ENCODE measurements at places on chromosomes 6 and 20.

- DNase-seq: peak; percentile 17
Measured at GRCh38 chr20:48999890-49000870, 45.9 kb upstream of the CSE1L start.

- no peak for DNase-seq
Measured at GRCh38 chr6:53680489-53680888, 14.9 kb upstream of the KLHL31 start.

DNA sequence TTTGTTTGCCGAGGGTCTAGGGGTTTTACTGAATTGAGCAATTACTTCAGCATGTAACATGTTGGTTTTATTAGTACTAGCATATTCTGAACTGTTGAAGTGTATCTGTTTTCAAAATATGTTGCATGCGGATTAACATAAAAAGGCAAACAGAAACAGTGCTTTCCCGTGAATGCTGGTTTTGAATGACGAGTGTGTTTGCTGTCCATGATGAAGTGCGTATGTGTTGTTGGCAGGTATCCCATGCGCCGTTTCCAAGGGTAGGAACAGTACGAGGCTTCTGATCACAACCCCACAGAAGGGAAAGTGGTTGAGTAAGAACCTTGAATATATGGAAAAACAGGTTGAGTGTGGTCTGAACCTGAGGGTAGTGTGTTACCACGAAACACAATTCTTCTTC, 232.9 kb downstream of the SAMD5 start:
- no peak for DNase-seq

- no peak for DNase-seq
Measured at GRCh38 chr20:45266977-45267376, 12.6 kb upstream of the SLPI start.

DNA sequence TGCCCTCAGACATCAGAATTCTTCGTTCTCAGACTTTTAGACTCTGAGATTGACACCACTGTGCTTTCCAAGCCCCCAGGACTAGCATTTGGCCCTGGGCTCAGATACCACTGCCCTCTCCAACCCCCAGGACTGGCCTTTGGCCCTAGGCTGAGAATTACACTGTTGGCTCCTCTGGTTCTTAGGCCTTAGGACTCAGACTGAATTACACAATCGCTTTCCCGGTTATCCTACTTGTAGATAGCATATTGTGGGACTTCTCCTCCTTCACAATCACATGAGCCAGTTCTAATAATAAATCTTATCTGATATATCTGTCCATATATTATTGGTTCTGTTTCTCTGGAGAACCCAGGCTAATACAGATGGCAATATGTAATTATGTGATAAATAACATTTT, 1725.5 kb downstream of the GRIK2 start:
- DNase-seq: no peak

DNA sequence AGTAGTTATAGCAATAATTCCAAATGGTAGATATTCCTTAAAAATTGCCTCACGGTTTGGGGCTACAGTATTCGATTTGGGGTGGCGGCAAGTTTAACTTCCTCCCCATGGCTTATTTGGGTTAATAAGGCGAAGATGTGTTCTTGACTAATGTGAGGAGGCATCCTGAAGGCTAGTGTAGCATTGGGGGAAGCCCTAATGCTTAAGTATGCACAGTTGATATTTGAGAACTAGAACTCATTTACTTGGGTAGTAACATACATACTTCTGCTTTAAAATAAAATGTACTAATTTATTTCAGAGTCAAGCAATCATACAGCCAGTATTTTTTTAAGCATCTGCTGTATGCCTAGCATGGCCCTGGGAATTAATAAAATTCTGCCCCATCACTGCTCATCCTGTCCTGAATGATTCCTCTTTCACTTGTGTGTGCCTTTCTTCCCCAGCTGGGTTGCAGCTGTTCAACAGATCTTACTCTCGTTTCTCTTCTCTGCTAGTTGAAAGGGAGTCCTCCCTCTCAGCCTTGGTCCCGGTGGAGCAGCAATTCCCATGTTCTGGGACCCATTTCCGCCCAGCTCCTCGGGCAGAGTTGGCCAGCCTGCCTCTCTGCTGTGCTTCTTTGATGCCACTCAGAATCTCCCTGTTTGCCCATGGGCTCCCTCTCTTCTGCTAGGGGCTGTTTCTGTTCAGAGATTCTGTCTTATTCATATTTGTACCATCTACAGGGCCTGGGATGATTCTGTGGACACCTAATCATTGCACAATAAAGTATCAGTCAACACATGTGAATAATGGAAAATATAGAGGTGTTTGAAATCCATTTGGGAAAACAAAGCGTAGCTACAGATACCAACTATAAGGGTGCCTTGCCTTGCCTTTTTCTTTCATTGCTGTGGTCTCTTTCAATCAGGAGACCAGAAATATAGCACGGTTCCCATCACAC, 104.8 kb downstream of the ARID1B start:
- no peak for DNase-seq

- peak; percentile 97 for DNase-seq
Measured at GRCh38 chr6:54717849-54718455, 128.6 kb upstream of the FAM83B start.

- no peak for DNase-seq
Measured at GRCh38 chr6:71043902-71044301, 87.0 kb upstream of the B3GAT2 start.

DNA sequence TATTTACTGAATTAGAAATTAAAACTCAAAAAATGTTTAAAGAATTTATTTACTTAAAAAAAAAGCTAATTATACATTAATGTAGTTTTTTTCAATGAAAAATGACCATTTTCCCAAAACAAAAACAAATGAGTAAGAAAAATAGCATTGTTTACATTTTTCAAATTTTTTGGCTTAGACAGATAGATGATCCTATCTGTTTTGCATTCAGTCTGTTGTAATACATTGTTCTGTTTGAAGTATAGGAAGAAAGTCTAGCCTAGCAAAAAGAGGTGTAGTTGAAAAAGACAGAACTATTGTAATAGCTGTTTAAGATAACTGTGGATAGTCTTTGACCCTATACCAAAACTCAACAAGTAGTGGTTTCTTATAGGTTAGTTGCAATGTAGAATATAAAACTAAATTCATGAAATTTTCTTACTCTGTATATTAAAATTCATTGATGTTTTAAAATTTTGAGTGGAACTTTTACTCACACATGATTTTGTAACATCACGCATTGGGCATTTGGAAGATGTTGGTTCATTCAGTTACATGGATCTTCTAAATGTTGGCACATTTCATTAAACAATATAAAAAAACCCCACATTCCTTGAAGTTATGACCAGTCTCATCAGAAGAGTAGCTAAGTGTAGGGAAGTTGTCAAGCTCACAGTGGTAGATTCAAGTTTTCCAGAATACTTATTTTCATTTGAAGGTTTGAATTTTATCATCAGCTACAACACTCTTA, 62.0 kb downstream of the KCNS1 start:
- no peak for DNase-seq

DNA sequence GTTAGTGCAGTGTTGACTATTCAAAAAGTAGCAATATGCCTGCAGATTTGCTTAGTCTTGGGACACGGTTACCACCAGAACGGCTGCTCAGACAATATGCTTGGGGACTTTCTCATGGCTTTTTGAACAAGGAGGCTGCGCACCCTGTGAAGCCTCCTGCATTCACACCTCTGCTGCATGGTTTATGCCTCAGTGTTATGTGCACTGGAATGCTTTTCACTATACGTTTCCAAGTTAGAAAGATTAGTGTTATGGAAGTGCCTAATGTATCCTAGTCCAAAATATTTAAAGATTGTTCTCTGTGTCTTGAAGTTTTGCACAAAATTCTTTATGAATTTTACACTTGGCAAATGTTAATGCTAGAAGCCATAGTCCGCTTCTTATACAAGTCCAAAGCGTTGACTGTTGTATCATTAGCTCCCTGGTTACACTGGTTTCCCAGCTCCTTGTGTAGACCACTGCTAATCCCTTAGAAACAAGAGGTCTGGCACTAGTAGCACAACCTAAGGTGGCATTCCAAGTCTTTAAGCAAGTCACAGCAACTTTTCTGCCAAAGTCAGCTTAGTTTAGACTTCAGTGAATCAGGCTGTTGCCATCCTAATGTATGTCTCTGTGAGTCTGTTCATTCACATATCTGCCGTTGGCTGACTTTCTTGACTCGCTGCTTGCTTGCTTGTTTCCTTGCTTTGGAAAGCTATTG, 26.3 kb upstream of the SLC22A1 start:
- no peak for DNase-seq

DNA sequence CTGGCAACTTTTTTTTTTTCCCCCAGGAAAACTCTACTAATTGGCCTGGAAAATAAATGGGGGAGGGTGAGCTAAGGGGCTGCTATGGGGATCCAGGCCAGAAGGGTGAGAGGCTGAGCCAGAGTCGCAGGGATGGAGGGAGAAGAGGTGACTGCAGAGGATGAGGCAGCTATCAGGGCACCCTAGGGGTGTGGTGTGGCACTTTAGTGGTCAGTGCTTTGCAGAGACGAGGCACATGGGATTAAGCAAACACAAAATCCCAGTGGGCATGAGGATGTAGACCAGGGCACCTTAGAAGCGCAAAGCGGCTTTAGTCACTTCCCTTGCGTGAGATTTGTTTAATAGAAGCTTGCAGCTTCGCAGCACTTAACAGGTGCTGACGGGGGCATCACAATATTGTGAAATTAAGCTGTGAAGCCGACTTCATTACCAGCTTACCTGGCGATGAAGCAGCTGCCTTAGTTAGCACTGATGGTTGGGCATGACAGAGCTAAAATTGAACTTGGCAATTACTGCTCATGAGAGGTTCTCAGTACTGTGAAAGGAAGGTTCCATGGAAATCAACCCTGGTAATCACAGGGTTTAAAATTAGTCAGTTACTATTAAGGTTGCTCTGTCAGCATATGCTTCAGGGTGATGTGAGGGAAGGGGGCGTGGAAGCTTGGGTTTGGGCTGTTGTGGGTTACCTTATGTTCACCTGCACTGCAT, 26.0 kb downstream of the TOX2 start:
- DNase-seq: no peak

- DNase-seq: peak; percentile 90
Measured at GRCh38 chr20:19934792-19935491, 82.2 kb upstream of the NAA20 start.

GRCh38 chr6:9295644-9296043, 860.3 kb upstream of the SLC35B3 start:
- no peak for DNase-seq

GRCh38 chr6:14816116-14816859, 429.6 kb upstream of the JARID2 start:
- no peak for DNase-seq

- no peak for DNase-seq
Measured at GRCh38 chr20:47440857-47441773, 60.6 kb upstream of the NCOA3 start.

DNA sequence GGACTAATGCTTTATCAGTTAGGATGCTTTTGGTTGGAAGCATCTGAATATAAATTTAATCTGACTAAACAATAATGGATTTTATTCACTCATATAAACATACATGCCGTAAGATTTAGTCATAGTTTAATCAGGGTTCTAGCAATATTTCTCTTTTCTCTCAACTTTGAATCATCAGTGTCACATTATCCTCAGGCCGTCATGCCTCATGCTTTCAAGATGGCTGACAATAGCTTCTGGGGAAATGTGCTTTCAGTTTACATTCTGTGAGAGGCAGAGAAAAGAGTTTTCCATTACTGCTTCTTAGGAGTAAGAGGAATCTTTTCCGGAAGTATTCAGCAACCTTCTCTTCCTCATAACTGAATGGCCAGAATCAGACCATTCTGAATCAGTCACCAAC, 162.2 kb downstream of the GJA1 start:
- DNase-seq: no peak

DNA sequence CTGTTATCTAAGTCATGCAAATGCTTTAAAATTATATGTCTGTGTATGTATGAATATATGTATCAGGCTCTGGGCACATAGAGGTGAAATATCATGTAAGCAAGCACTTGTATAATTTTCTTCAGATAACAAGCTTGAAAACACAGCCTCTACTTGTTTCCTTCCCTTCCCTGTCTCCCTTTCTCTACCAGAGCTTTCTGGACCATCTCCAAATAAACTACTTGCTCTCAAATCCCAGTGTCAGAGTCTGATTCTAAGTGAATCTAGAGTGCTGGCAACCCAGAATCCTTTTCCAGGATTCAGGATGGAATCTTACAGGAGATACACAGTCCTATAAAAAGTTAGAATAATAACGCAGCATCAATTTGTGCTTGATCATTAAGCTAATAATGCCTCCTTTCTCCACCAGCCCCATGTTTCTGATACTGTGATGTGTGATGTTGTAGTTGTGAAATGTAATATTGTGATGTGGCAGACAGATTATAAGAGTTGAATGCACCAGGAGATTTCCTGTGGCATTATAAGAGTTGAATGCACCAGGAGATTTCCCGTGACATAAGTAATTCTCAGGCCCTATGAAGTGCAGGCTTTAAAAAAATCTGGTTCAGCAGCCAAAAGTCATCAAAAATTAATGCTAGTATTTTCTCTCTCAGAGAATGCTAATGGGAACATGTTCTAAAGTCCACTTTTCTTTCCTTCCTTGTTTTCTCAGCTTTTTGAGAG, 89.6 kb downstream of the PCSK2 start:
- DNase-seq: no peak

DNA sequence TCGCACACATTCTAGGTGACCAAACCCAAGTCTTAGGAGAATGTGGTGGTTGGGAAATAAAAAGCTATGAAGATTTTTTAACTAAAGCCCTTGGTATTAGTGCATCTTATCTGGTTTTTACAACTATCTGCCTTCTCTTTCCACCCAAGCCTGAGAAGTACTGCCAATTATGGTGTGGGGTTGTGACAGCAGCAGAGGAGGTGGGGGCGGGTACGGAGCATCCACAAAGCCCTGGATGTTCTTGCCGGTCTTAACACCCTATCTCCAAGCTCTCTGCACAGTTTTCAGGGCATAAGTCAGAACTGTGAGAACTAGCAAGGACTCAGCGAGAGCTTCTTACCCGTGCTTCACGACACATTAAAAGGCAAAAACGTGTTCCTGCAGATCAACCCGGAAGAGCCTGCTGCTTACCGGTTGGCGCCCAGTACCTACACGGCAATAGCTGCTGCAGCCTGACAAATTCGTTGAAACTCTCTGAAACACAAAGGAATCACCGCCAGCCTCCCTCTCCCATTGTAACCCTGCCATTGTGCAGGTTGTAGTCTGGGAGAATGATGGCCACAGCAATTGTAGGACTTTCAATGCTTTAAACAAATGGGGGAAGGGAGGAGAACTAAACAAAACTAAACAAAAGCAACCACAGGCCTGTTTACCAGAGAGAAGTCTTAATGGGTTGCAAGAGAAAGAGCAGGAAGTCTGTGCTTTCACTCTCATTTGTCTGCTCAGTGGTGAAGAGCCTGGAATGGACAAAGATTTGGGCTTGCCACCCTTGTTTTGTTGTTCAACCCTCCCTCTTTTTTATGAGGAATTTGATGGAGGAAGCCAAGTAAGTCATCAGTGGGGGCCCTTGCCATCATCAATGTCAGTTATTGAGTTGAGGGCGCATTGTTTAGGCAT, 461.0 kb upstream of the JARID2 start:
- peak; percentile 97 for DNase-seq

DNA sequence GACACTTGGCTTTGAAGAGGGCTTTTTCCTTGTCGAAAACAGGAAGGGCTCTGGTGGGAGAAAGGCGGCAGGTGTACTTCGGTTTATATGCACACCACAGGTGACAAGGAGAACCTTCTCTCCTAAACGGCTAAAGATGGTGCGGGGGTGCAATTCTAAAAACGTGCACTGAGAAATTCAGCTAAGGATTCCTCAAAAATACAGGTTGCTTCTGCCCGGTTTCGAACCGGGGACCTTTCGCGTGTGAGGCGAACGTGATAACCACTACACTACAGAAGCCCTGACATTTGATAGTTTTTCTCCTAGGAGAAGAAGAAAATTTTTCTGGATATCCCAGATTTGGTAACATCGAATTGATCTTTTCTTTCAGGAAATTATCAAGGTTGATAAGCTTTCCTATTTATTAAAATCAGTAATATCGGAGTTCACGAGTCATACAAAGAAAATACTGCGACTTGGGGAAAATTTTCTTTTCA, 32.0 kb downstream of the POM121L2 start:
- DNase-seq: peak; percentile 77
